Activated CD4-positive, alpha-beta T cell treated with anti-CD3 and anti-CD28 coated beads, Interleukin-2, amount 10 ng/mL, durations not matched to agents 7 days and 5 days (primary cell): ENCODE measurements at places on chromosomes 7 and 10.

DNA sequence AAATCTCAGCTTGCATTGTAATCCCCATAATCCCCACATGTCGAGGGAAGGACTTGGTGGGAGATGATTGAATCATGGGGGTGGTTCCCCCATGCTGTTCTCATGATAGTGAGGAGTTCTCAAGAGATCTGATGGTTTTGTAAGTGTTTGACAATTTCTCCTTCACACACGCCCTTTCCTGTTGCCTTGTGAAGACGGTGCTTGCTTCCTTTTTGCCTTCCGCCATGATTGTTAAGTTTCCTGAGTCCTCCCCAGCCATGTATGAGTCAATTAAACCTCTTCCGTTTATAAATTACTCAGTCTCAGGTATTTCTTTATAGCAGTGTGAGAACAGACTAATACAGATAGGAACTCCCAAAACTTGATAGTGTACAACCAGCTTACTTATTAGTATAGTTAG, 98.6 kb downstream of the CREM start:
- DNase-seq: no peak
- no peak overlapping the region for H3K27ac ChIP-seq
- H3K36me3 ChIP-seq: no peaks in the 10 kb centered on the region

- no peaks in the 10 kb centered on the region for H3K36me3 ChIP-seq
- no peaks in the 10 kb centered on the region for H3K4me1 ChIP-seq
- no peak overlapping the region for H3K27ac ChIP-seq
- H3K4me3 ChIP-seq: no peak overlapping the region
- no peak for DNase-seq
These were observed 44.4 kb downstream of the SLC35G1 start for GRCh38 chr10:93938140-93938539.

- H3K4me1 ChIP-seq: peaks cover 5% of the 10 kb centered on the region
- no peak overlapping the region for H3K4me3 ChIP-seq
- no peaks in the 10 kb centered on the region for H3K36me3 ChIP-seq
These were observed 4.3 kb downstream of the LIPN start for GRCh38 chr10:88764110-88764509.

GRCh38 chr10:15408557-15408956, 37.5 kb upstream of the FAM171A1 start:
- no peak overlapping the region for H3K4me3 ChIP-seq
- H3K4me1 ChIP-seq: no peaks in the 10 kb centered on the region
- no peak for DNase-seq
- H3K27ac ChIP-seq: no peak overlapping the region

GRCh38 chr10:110610308-110610774, 33.8 kb upstream of the RBM20 start:
- no peak overlapping the region for H3K27ac ChIP-seq
- peaks cover 24% of the 10 kb centered on the region for H3K4me1 ChIP-seq
- H3K4me3 ChIP-seq: no peak overlapping the region
- no peaks in the 10 kb centered on the region for H3K27me3 ChIP-seq
- peak; percentile 69 for DNase-seq

- H3K27ac ChIP-seq: no peak overlapping the region
- H3K4me1 ChIP-seq: peaks cover 17% of the 10 kb centered on the region
- no peak overlapping the region for H3K4me3 ChIP-seq
- H3K27me3 ChIP-seq: no peaks in the 10 kb centered on the region
These were observed 153.7 kb downstream of the GRK5 start for GRCh38 chr10:119361037-119361436.

DNA sequence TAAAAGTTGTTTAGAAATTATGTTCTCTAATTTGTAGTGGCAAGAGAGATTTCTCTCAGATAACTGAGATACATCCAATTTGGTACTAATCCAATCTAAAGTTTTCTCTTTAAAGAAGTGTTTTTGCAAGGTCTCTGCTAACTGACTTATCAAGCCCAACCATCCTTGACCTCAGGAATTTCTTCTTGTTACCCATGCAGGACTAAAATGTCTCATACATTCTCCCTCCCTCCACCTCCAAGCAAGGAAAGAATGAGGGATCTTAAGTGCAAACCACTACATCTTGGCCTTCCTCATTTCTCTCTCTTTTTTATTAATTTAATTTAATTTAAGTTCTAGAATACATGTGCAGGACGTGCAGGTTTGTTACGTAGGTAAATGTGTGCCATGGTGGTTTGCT, 12.8 kb downstream of the NRAP start:
- H3K27ac ChIP-seq: no peak overlapping the region
- H3K36me3 ChIP-seq: no peaks in the 10 kb centered on the region
- no peaks in the 10 kb centered on the region for H3K4me1 ChIP-seq
- H3K27me3 ChIP-seq: peaks cover 28% of the 10 kb centered on the region

GRCh38 chr10:111522551-111522950, 445.7 kb downstream of the ADRA2A start:
- H3K4me1 ChIP-seq: no peaks in the 10 kb centered on the region
- H3K4me3 ChIP-seq: no peak overlapping the region
- DNase-seq: no peak
- H3K27me3 ChIP-seq: no peaks in the 10 kb centered on the region
- no peak overlapping the region for H3K27ac ChIP-seq
- H3K36me3 ChIP-seq: no peaks in the 10 kb centered on the region

GRCh38 chr7:80385508-80385907, 126.4 kb downstream of the GNAT3 start:
- H3K36me3 ChIP-seq: no peaks in the 10 kb centered on the region
- no peaks in the 10 kb centered on the region for H3K27me3 ChIP-seq
- H3K4me3 ChIP-seq: no peak overlapping the region
- no peaks in the 10 kb centered on the region for H3K4me1 ChIP-seq
- DNase-seq: no peak
- no peak overlapping the region for H3K27ac ChIP-seq

GRCh38 chr7:16684935-16685334, 39.0 kb downstream of the BZW2 start:
- no peaks in the 10 kb centered on the region for H3K27me3 ChIP-seq
- peaks cover 57% of the 10 kb centered on the region for H3K36me3 ChIP-seq
- no peak for DNase-seq
- H3K4me1 ChIP-seq: peaks cover 21% of the 10 kb centered on the region

DNA sequence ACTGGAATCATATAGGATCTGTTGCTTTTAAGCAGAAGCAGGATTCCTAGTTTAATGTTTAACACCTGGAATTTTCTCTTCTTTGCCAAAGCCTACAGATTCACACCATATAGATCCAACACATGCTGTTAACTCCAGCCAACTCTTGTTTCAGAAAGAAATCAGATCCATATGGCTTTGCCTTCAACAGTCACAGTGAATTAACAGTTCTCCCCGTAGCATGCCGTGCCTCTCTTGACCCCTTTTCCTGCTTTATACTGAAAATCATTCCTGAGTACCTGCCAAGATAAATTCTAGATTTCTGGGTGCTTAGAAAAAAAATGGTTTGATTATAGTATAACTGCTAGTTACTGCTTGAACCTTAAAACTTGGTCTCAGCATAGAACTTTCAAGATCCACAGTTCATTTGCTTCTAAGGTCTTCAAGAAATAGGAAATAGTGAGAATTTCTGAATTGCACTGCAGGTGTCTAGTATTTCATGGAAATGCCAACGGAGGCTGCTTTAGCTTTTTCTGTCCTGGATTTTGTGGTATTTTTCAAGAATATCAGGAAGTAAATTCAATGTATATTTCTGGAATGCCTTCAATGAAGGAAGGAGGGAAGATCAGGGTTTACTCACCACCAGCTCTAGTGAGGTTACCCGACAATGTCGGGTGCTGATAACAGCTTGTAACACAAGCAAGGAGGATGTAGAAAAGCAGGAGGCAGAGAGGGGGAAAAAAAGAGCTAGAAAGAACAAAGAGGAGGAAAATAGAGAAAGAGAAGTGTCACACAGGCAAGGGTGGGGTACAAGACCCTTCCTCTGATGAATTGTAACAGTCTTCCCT, 6.6 kb downstream of the AASS start:
- peaks cover 8% of the 10 kb centered on the region for H3K4me1 ChIP-seq
- no peak overlapping the region for H3K27ac ChIP-seq
- DNase-seq: no peak
- peaks cover 23% of the 10 kb centered on the region for H3K27me3 ChIP-seq
- H3K36me3 ChIP-seq: no peaks in the 10 kb centered on the region

- H3K4me1 ChIP-seq: no peaks in the 10 kb centered on the region
- DNase-seq: no peak
- H3K27ac ChIP-seq: no peak overlapping the region
- peaks cover 2% of the 10 kb centered on the region for H3K27me3 ChIP-seq
These were observed 93.0 kb downstream of the TNS3 start for GRCh38 chr7:47488969-47489342.

DNA sequence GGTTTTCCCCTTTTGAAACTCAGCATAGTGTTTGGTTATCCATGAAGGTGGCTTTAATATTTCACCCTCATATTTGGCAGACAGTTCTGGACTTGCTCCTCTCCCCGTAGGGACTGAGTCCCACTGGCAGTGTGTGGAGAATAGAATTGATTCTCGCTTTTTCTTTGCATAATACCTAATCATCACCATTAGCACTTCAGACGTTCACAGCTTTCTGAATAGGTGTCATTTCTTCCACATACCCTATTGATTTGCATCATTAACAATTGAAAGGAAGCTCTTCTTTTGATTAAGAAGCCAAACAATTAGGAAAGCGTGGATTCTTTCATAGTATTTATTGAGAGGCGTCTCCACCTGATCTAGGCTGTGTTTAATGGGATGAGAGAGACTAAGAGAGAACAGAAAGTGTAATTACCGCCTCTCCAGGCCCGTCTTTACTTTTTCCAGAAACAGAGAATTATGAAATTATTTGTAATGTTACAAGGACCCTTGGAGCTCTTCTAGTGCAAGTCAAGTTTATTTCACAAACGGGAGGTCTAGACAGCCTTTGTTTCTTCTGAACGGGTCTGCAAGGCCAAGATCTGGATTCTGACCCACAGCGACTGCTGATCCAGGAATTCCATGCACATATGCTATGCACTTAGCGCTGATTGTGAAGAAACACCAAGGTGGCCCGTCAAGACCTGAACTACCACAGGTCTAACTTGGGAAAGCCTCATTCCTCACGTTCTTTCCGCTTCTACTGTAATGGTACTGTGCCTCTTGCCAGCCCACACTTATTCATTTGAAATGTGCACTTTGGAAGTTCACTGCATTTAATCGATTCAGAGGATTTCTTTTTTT, 249.9 kb upstream of the C7orf33 start:
- H3K27me3 ChIP-seq: peaks cover 68% of the 10 kb centered on the region
- no peak overlapping the region for H3K27ac ChIP-seq
- no peak for DNase-seq
- H3K36me3 ChIP-seq: no peaks in the 10 kb centered on the region

DNA sequence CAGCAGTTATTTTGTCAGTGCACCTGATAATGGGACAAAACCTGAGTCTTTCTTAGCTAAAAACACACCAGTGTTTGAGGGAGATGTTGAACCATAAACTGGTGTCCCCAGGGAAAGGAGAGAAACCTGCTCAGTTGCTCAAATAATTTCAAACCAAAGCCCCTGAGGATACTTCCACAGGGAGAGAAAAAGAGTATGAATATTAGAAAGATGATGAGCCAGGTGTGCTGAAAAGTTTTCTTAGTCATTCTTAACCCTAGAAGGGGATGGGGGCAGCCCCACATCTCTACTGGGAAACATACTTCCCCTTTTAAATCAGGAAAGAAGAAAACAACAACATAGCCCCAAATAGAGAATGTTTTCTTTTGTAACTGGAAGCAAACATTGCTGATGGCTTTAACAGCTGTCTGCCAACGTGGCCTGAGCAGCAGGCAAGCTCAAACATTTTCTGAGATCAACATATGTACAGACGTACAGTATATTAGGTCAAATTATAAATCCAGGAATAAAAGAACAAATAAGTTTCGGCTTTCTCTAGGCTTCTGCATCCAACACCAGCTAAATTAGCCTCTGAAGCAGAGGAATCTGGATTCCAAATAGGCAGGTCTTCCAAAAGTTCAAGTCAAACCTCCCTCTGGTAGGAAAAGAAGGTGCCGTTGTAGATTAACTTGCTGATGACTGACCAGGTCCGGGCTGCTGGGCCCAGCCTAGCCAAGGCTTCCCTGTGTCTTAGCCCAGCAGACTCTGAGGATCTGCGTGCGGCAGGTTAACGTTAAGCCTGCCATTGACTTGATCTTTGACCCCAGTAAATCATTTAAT, 30.5 kb upstream of the FBXW4 start:
- H3K27me3 ChIP-seq: peaks cover 12% of the 10 kb centered on the region
- H3K27ac ChIP-seq: no peak overlapping the region
- no peak for DNase-seq
- no peaks in the 10 kb centered on the region for H3K36me3 ChIP-seq

DNA sequence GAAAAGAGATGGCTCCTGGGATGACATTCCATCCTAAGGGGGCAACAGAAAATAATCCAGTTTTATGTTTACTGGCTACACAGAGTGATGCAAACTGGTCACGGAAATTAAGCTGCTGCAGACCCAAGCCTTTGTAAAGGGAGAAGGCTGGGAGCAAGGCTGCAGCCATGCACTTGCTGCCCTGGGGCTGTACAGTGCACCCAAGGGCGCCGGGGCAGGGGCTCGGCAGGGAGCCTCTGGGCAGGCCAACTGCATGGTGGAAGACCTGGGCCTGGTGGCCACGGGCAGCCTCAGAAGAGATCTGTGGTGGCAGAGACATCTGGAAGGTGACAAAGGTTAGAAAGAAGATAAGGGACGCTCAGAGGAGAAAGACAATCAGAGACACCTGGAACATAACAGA, 113.8 kb downstream of the DLG5 start:
- no peaks in the 10 kb centered on the region for H3K4me1 ChIP-seq
- no peaks in the 10 kb centered on the region for H3K27me3 ChIP-seq
- no peak overlapping the region for H3K27ac ChIP-seq
- H3K36me3 ChIP-seq: peaks cover 2% of the 10 kb centered on the region

DNA sequence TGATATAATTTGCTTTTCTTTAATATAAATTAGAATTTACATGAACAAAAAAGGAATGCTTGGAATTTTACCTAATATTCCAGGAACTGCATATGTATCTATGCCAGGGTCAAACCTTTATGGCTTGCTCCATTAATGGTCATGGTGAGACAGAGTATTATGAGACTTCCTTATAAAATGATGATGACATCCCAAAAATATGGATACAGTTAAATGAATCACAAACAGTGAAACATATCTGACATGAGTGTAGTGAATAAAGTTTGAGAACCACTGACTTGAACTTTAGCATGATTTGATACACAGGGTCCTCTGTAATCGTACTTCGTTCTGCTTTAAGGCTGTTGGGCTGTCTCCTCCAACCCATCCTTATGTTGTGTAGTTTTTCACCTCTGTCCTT, 51.8 kb downstream of the MARCHF5 start:
- peaks cover 3% of the 10 kb centered on the region for H3K4me1 ChIP-seq
- peaks cover 17% of the 10 kb centered on the region for H3K36me3 ChIP-seq

- no peak overlapping the region for H3K4me3 ChIP-seq
- no peak overlapping the region for H3K27ac ChIP-seq
- H3K4me1 ChIP-seq: no peaks in the 10 kb centered on the region
- no peak for DNase-seq
- H3K36me3 ChIP-seq: no peaks in the 10 kb centered on the region
These were observed 115.0 kb downstream of the DNAJB9 start for GRCh38 chr7:108684629-108685028.

GRCh38 chr10:44340557-44340956, 44.3 kb downstream of the CXCL12 start:
- DNase-seq: no peak
- H3K36me3 ChIP-seq: no peaks in the 10 kb centered on the region
- no peaks in the 10 kb centered on the region for H3K4me1 ChIP-seq
- H3K27me3 ChIP-seq: peaks cover 2% of the 10 kb centered on the region
